Memory B cell (primary cell): ENCODE measurements at places on chromosomes 12 and 14.
A peak's percentile ranks its signal among the peaks of the same experiment; 100 is the strongest.

DNA sequence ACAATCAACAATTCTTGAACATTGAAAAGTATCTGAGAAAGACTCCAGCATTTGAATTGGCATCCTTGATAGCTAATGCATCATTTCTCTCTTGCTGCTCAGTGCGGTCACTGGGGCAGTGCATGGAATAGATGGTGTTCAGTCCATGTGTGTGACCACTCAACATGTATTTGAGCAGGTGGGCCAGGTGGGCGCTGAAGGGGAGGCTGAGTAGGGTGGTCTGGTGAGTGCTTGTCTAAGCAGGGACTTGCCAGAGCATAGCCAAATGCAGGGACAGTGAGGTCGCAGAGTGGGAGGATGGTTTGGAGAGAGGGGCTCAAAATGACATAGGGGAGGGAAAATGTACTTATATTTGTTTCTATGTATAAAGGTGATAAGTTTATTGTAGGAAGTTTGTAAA, 409.0 kb downstream of the TMEM121 start:
- H3K4me3 ChIP-seq = no peak overlapping the region
- DNase-seq = no peak
- peaks cover 8% of the 10 kb centered on the region for H3K4me1 ChIP-seq
- H3K36me3 ChIP-seq = peaks cover 2% of the 10 kb centered on the region
- H3K27ac ChIP-seq = no peak overlapping the region

- no peak overlapping the region for H3K4me3 ChIP-seq
- H3K4me1 ChIP-seq = no peaks in the 10 kb centered on the region
- no peak overlapping the region for H3K27ac ChIP-seq
- H3K36me3 ChIP-seq = no peaks in the 10 kb centered on the region
- peaks cover 2% of the 10 kb centered on the region for H3K27me3 ChIP-seq
These were observed 369.6 kb downstream of the ATP23 start for GRCh38 chr12:58310809-58311622.

GRCh38 chr14:103057028-103057371, 349 bp downstream of the CDC42BPB start:
- no peaks in the 10 kb centered on the region for H3K27me3 ChIP-seq
- peaks cover 4% of the 10 kb centered on the region for H3K36me3 ChIP-seq
- H3K4me1 ChIP-seq = peaks cover 26% of the 10 kb centered on the region
- peak overlapping the region; percentile 24 for H3K4me3 ChIP-seq

DNA sequence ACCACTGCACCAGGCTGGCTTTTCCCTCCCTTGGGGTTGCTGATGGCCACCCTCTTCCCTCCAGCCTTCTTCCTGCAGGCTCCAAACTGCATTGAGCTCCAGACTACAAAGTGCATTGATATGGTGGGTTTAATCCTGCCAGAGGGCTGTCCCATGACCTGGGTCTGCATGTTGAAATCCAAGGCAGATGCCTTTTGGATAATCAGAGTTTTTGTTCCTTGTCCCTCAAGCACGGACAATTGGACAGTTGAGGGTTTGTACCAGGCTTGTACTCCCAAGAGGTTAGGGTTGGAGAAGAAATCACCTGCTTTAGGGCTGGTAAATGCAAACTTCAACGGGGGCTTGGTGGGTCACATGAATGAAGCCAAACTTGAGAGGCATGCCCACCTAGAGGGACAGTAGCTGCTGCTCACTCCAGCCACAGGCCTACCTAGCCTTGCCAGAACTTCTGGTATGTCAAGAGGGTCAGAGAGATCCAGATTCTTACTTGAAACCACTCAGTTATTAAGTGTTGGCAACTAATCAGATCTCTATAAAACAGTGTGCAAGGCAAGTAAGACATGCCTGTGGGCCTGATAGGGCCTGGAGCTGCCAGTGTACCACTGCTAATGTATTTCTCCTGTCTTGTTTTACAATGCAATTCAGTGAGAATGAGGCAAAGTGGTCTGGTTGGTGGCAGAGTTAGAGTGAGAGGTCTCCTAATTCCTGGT, 21.7 kb upstream of the KRT83 start:
- peaks cover 16% of the 10 kb centered on the region for H3K27me3 ChIP-seq
- H3K4me3 ChIP-seq = no peak overlapping the region

GRCh38 chr14:34347683-34348082, 114.4 kb downstream of the SPTSSA start:
- H3K27ac ChIP-seq = no peak overlapping the region
- no peaks in the 10 kb centered on the region for H3K4me1 ChIP-seq
- DNase-seq = no peak
- peaks cover 3% of the 10 kb centered on the region for H3K27me3 ChIP-seq

DNA sequence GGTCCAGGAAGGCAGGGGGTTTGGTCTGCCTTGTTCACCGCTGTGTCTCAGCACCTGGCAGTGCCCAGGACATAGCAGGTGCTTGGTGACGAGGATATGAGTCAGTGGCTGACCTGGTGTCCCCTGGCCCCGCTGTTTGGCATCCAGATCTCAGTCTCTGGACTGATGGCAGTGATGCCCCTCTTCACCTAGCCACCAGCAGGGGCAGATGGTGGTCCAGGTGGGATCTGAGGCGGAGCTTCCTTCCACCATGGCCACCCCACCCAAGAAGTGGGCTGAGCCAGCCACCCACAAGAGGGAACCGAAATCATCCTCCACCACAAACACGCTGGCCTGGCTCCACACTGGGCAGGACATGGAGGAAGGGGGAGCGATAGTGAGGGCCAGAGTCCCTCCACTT, 16.1 kb upstream of the SH2B3 start:
- no peak for DNase-seq
- H3K4me1 ChIP-seq = peaks cover 8% of the 10 kb centered on the region
- H3K27me3 ChIP-seq = peaks cover 3% of the 10 kb centered on the region
- H3K27ac ChIP-seq = no peak overlapping the region
- peak overlapping the region; percentile 69 for H3K4me3 ChIP-seq

- H3K27me3 ChIP-seq = no peaks in the 10 kb centered on the region
- H3K4me3 ChIP-seq = no peak overlapping the region
- no peak for DNase-seq
- H3K27ac ChIP-seq = no peak overlapping the region
These were observed 30.2 kb upstream of the EVL start for GRCh38 chr14:100034961-100035500.

DNA sequence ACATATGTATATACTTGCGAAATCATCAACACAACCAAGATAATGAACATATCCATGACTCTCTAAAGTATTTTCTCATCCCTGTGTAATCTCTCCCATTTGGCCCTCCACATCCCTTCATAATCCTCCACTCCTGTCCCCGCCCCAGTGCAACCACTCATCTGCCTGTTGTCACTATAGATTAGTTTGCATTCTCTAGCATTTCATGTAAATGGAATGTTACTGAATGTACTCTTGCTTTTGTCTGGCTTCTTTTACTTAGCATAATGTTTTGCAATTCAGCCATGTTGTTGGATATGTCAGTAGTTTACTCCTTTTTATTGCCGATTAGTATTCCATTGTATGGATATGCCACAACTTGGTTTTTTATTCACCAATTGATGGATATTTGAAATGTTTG, 99.1 kb downstream of the BICD1 start:
- H3K27ac ChIP-seq = no peak overlapping the region
- peaks cover 15% of the 10 kb centered on the region for H3K4me1 ChIP-seq
- DNase-seq = no peak
- no peaks in the 10 kb centered on the region for H3K27me3 ChIP-seq

DNA sequence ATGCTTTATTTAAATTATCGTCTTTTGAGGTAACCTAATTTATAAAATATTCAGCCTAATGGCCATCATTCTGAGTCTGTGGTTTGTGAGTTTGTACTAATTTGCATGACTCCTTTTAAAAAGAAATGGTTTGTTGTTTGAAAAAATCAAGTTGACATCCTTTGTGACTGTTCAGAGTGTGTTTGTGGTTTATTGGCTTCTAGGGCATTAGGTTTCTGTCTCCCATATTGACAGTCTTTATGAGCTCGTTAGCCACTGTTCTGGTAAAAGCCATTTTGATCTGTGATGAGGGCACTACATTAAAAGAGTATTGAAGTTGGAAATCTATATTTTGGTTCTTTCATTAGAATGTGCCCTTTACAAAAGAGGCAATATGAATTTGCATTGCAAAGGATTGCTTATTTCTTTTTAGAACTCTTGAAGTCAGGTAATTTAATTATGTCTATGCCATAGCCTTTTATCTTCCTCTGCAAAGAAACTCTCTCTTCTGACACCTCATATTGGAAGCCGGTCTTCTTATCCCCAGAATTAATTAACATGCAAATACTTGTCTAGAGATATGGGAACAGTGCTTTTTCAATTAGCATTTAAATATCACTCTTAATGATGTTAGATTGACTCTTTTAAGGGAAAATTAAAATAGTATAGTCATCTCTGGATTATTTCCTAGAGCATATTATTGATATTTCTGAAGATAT, 95.0 kb downstream of the CRADD start:
- no peak overlapping the region for H3K27ac ChIP-seq
- no peak overlapping the region for H3K4me3 ChIP-seq
- H3K36me3 ChIP-seq = peaks cover 11% of the 10 kb centered on the region
- H3K27me3 ChIP-seq = no peaks in the 10 kb centered on the region

DNA sequence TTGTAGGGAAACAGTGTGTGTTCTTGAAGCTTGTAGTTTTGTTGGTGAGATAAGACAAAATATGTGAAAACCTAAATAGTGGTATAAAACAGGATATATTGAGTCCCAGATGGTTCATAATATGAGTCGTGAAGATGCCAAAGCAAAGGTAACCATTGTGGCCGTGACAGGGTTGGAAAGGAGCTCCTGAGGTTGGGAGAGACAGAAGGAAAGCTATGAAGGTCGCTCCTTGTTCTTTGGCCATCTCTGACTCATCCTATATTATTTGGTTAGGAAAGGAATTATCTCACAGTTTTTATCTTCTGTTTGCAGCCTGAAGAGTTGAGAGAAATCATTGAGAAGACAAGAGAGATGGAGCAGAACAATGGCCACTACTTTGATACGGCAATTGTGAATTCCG, 27.1 kb downstream of the ATP6V1D start:
- H3K4me3 ChIP-seq = no peak overlapping the region
- peaks cover 38% of the 10 kb centered on the region for H3K36me3 ChIP-seq
- DNase-seq = no peak
- H3K4me1 ChIP-seq = no peaks in the 10 kb centered on the region
- no peaks in the 10 kb centered on the region for H3K27me3 ChIP-seq

- H3K27ac ChIP-seq = no peak overlapping the region
- no peaks in the 10 kb centered on the region for H3K36me3 ChIP-seq
- no peak for DNase-seq
- H3K4me1 ChIP-seq = no peaks in the 10 kb centered on the region
- no peak overlapping the region for H3K4me3 ChIP-seq
- no peaks in the 10 kb centered on the region for H3K27me3 ChIP-seq
These were observed 234.7 kb upstream of the E2F7 start for GRCh38 chr12:77299910-77300669.

GRCh38 chr14:104037903-104038302, 47.6 kb upstream of the ASPG start:
- no peaks in the 10 kb centered on the region for H3K36me3 ChIP-seq
- peaks cover 13% of the 10 kb centered on the region for H3K27me3 ChIP-seq
- DNase-seq = no peak
- H3K4me3 ChIP-seq = no peak overlapping the region
- H3K4me1 ChIP-seq = no peaks in the 10 kb centered on the region
- no peak overlapping the region for H3K27ac ChIP-seq

- no peaks in the 10 kb centered on the region for H3K4me1 ChIP-seq
- no peak overlapping the region for H3K4me3 ChIP-seq
- no peak for DNase-seq
- no peak overlapping the region for H3K27ac ChIP-seq
These were observed 785.8 kb downstream of the MED13L start for GRCh38 chr12:115491511-115492250.

DNA sequence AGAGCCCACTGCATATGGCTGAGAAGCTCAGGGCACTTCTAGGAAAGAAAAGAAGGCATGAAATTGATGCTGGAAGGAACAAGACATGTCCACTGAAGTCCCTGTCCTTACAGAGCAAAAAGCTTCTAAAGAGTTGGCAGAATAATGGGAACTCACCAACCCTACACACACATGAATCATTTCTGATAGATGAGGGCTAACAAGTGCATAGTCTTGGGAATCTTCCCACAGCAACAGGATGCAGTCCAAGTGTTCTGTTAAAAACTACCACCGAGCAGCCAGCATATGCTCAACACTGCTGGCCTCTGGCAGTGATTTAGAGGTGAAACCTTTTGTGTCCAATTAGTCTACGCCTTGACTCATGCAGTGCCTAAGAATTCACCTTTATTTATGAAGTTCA, 44.8 kb downstream of the RHOJ start:
- DNase-seq = no peak
- no peaks in the 10 kb centered on the region for H3K4me1 ChIP-seq
- peaks cover 9% of the 10 kb centered on the region for H3K27me3 ChIP-seq
- H3K4me3 ChIP-seq = no peak overlapping the region
- no peaks in the 10 kb centered on the region for H3K36me3 ChIP-seq

DNA sequence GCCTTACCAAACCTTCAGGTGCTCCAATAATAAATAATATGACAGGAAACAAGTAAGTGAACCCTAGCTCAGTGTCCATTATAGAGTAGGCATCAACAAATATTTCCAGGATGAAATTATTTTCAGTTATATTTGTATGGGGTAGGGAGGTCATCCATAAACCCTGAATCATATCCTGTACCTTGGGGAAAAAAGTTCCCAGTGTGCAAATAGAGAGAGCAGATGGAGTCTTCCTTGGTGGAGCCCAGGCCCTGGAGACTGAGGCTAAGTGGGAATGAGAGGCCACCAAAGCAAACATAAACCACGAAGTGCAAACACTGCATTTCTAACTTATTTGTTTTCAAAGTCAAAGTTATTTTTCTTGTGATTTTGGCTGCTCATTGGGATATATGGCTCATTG, 8.5 kb upstream of the ERP27 start:
- H3K4me3 ChIP-seq = no peak overlapping the region
- DNase-seq = no peak
- peaks cover 59% of the 10 kb centered on the region for H3K36me3 ChIP-seq
- peak overlapping the region; percentile 86 for H3K27ac ChIP-seq
- H3K4me1 ChIP-seq = peaks cover 46% of the 10 kb centered on the region
- no peaks in the 10 kb centered on the region for H3K27me3 ChIP-seq

DNA sequence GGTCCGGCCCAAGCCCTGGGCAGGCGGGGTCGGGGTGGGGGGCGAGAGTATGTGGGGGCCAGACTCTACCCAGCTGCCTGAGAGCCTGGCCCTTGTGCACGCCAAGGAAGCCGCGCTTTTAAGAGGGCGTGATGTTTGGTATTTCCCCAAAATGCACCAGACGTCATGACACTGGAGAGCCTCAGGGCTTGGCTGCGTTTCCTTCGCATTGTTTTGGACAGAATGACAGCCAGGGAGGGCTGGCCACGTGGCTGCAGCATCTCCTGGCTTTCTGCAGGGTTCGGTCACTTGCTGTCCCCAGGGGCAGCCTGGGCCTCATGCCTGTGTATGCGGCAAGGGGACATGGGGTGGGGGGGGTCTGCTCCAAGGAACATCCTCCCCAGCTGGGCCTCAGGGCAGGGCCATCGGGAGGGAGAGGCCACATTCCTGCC, 16.1 kb upstream of the NUDT14 start:
- peaks cover 32% of the 10 kb centered on the region for H3K27me3 ChIP-seq
- H3K4me1 ChIP-seq = peaks cover 26% of the 10 kb centered on the region
- H3K4me3 ChIP-seq = no peak overlapping the region
- H3K27ac ChIP-seq = no peak overlapping the region

- no peak overlapping the region for H3K27ac ChIP-seq
- H3K4me3 ChIP-seq = no peak overlapping the region
- DNase-seq = no peak
- H3K36me3 ChIP-seq = no peaks in the 10 kb centered on the region
These were observed 23.6 kb downstream of the ABCB9 start for GRCh38 chr12:122942637-122943036.
